ENCODE measurements at places on chromosomes 3 and 15.

DNA sequence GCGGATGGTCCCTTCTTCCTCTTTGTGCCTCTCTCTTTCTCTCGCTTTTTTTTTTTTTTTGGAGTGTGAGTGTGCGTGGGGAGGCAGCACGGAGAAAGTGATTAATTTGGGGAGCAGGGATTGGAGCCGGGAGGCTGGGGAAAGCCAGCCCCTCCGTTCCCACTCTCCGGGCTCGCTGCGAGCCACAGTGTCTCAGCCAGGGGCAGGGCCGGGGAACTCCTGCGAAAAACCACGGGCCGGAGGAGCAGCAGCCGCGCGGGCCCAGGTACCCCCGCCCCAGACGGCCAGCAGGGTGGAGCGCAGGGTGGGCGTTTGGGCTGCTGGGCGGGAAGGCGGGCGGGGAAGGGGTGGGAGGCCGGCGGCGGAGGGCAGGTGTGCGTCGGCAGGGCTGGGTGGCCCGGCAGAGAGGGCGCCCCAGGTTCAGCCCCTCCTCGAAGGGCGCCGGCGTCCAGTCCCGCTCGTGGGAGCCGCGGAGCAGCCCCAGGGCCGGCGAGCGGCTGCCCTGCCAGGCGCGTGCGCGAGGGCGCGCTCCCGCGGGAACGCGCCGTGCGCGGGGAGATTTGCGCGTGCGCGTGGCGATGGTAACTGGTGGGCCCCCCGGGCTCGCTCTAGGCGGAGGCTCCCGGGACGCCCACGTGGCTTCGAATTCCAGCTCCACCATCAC lies 1.4 kb downstream of the CHL1 start:
- no peak for DNase-seq

DNA sequence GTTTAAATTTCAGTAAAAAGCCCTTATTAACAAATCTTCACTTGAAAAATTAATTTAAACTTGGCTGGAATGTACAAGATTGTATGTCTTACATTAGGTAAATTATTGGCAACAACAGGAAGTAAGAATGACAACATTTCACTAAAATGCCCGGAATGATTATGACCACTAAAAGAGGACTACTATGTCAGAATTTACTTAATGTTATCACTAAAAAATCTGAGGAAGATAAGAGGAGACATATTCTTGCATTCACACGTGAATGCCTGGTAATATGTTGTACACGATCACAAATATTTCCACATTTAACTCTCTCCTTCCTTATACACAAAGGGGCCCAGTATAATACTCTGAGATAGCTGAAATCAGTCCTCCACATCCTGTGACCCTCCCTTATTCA lies 29.7 kb downstream of the VGLL3 start:
- DNase-seq: no peak

- no peak for DNase-seq
Measured at GRCh38 chr15:59473226-59473625, 35.2 kb downstream of the FAM81A start.

DNA sequence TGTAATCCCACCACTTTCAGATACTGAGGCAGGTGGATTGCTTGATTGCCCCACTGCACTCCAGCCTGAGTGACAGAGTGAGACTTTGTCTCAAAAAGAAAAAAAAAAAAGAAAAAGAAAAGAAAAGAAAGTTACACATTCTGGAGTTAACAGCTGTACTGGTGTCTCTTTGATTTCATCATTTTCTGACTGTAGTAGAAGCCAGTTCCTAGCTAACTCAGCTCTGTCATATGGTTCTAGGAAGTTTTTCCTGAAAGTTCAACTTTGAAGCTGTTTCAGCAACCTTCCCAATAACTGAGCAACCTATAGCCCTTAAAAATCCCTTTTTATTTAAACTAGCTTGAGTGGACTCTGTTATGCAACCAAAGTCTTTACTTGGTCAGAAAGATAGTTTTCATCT lies 104.6 kb upstream of the STRIT1 start:
- DNase-seq: no peak

- no peak for DNase-seq
Measured at GRCh38 chr3:54240-54639, 142.3 kb upstream of the CHL1 start.

- no peak for DNase-seq
Measured at GRCh38 chr15:38411902-38412301, 42.0 kb upstream of the FAM98B start.

DNA sequence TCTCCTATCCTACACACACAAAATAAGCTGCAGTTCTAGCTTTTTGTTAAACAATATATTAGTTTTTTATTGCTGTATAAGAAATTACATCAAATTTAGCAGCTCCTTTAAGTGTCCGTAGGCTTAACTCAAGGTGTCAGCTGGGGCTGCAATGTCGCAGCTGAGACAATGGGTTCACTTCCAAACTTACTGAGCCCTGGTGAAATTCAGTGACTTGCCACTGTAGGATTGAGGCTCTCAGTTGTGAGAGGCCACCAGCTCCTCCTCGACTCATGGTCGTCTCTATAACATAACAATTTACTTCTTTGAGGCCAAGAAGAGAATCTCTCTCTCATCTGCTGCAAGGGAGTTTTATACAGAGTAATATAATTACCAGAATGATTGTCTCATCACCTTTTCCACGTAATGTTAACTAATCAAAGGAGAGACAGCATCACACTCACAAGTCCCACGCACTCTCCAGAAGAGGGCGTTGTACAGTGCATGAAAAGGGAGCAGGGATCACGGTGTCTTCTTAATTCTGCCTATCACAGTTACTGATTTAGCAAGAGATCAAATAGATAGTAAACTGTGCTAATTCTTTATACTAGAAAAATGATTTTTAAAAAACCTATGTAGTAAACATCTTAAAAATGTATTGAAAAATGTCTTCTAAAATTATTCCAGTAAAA lies 735.6 kb upstream of the GBE1 start:
- DNase-seq: peak; percentile 56

DNA sequence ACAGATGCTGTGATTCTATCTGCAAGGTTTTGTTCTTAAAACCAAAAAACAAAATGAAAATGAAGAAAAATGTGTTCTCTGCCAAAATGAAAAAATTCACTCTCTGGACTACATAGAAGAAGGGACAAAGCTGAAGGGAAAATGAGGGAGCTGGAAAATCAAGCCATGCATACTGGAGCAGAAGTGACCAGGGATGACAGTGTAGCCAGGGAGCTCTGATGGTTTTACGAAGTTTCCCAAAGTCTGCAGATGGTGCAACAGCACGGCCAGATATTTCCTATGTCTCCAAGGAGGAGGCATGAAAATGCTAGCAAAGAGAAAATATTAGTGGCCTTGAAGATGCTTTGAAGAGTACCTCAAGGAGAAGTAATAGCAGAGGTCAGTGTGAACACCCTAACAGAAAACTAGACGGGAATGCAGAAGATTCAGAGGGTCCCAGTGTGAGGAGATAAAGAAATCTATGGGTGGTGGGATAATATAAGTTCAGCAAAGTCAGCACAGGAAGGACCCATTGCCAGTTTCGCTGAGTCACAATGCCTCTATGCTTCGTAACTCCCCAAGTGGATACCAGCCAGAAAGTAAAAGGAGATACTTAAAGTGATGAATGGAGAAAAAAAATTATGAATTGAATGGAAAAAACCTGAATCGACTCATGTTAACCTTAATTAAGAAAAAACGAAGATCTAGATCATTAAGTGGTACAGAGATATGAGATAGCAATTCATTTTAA lies 39.0 kb upstream of the POMGNT2 start:
- DNase-seq: peak; percentile 7

DNA sequence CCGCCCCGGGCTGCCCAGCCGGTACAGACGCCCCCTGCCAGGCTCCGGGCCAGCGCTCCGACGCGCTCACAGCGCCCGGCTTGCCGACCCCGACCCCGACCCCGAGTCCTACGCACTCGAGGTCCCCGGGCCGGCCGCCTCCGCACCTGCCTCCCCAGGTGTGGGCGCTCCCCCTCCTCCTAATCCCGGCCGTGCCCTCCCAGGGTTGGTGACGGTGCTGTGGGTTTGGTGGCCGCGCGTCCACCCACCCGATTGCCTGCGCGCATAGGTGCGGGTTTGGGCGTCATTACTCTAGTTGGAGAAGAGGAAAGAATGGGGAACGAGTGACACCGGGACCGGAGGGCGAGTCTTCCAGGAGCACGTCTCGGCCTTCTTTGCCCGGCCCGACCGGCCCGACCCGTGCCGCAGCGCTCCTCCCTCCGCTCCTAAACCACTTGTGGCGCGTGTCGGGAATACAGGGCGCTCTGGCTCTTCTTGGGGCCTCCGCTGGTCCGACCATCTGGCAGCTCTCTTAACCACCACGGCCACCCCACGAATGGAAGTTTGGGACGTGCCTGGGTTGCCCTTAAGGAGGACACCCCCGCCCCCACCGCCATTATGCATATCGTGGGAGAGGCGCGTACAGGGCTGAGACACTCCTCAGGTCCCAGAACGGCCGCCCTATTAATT lies 810 bp upstream of the THRB start:
- peak; percentile 69 for DNase-seq

GRCh38 chr3:22724420-22724819 lies 478.7 kb upstream of the UBE2E2 start:
- DNase-seq: no peak

- no peak for DNase-seq
Measured at GRCh38 chr3:13013994-13014754, 59.1 kb downstream of the IQSEC1 start.

GRCh38 chr3:181723625-181724191 lies 12.0 kb downstream of the SOX2 start:
- no peak for DNase-seq

- DNase-seq: no peak
Measured at GRCh38 chr15:101615414-101615985, 36.7 kb downstream of the TM2D3 start.

- no peak for DNase-seq
Measured at GRCh38 chr15:29093065-29093435, 176.6 kb downstream of the NSMCE3 start.

- DNase-seq: peak; percentile 18
Measured at GRCh38 chr3:77815467-77815866, 775.6 kb downstream of the ROBO2 start.

- DNase-seq: peak; percentile 63
Measured at GRCh38 chr3:125231895-125232294, 19.3 kb upstream of the SLC12A8 start.

DNA sequence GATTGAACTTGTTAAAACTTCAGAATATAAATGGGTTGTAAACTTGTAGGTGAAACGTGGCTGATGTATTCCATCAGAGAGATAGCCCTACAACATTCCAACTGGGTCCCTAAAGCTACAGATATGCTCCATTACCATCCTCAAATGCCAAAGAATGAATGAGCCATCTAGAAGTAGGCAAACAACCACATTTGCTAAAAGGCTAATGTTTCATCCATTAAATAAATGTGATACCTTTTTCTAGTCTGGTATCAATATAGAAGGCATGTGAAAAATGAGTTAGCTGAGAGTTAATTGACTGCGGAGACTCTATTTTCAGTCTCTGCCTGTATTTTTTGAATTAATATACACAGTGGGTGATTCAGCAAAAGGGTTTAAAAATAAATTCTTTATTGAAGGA lies 203.8 kb downstream of the RBMS3 start:
- DNase-seq: no peak

DNA sequence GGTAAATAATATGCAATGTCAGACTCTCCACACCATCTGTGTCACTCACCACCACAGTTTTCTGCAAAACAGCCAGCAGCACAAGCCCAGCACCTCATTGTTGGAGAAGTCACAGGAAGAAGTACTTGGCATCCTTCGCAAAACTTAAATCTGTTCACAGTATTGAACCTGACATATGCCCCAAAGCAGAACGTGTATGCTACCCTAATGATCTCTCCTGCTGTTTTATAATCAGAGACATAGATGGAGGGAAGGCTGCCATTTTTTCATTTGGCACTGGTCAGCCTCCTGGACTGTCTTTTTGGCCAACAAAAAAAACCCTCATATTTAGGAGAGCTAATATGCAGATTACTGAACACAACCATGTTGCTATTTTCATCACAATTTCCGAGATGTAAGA lies 1272.9 kb downstream of the ROBO1 start:
- DNase-seq: no peak

DNA sequence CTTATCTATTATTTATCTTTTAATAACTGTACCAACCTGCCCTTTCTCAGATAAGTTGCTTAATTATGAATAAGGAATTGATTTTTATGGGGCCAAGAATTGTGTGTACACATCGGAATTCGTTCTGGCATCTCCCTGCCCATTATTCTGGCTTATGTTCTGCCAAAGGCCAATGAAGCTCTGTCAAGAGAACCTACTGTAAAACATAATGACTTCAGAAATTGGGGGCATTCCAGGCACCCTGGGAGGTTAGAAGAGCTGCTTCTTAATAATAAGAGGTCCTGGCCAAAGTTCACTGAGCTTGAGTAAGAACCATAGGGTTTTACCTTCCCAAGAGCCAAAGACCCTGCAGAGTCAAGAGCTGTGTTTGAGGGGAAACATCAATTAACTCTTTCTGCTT lies 261.7 kb downstream of the SLC9A9 start:
- DNase-seq: no peak

GRCh38 chr3:190017521-190018288 lies 103.0 kb downstream of the P3H2 start:
- DNase-seq: peak; percentile 79

DNA sequence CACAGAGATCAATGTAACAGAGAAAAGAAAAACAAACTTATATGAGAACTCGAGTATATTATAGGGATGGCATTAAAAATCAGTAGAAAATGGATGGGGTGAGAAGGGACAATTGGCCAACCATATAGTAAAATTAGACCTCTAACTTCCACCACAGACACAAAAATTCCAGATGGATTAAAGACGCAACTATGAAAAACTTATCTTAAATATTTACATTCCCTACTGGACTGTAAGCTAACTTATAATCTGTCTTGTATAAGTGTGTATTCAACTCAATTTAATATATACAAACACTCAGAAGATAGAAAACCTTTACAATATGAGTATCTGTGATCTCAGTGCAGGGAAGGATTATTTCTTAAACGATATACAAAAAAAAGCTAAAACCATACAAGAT lies 3.0 kb downstream of the MFAP1 start:
- no peak for DNase-seq

- no peak for DNase-seq
Measured at GRCh38 chr15:101183226-101183930, 68.5 kb downstream of the CHSY1 start.

- no peak for DNase-seq
Measured at GRCh38 chr3:120013481-120013880, 80.8 kb downstream of the GSK3B start.

DNA sequence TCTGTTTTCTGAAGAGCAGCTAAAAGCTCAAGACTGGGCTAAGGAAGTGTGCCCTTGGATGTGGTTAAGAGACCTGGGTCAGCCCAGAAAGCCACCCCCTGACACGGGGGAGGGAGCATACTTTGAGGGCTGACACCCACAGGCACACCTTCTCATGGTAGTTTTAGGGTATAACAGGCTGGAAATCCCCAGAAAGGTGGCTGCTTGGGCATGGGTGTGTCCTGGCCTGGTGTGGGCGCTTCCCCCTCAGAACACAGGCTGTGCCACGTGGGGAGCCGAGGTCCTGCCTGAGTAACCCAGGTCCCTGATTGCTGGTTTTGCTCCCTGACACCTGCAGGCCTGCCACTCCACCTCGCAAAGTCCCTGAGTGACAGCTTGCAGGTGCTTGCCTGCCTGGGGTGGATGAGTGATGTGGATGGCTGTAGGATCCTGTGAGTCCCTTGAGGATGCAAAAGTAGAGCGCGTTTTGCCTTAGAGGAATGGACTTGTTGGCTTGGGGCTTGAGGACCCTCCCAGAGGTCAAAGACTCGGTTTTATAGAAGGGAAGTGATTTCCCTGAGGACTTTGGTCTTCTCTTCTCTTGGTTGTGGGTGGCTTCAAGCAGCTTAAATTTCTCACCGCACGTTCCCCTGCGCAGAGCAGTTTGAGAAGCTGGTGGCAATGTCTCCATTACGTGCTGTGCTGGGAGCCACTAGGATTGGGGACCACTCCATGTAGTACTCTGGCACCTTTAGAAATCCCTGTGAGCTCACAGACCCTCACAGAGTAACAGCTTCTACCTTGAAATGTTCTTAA lies 94.4 kb downstream of the DNASE1L3 start:
- no peak for DNase-seq

Measured in epithelial cell of esophagus (primary cell).